Cortex of kidney (tissue), 1 donor: ENCODE measurements at places on chromosomes 5 and 9.

DNA sequence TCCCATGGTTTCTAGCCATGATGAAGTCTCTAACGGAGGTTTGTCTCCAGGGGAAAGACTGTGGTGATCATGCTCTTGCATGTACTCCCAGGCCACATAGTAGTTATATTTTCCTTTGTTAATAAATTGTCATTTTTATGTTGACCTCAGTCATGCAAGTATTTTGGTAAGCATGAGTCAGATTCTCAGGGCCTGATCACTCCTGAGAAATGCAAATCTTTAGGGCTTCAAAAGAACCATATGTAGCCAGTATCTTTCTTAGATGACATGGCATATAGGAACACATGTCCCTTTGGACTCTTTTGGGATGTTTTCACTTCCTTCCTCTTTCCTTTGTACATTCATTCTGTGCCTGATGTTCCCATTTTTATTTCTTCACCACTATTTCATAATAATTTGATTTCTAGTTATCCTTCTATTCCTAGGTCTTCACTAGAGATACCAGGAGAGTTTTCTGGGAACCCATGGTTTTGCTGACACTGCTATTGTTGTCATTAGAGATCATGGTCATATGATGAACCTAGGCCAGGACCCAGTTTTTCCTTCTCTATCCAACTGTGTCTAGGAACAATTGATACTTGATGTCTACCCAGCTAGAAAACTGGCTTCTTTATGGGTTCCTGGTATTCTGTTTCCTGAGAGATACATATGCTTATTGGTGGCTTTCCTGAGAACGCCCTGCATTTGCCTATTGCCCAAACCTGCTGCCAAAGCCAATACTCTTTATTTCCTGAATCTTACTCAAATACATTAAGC, 248.1 kb upstream of the NREP start:
- no peak for DNase-seq

DNA sequence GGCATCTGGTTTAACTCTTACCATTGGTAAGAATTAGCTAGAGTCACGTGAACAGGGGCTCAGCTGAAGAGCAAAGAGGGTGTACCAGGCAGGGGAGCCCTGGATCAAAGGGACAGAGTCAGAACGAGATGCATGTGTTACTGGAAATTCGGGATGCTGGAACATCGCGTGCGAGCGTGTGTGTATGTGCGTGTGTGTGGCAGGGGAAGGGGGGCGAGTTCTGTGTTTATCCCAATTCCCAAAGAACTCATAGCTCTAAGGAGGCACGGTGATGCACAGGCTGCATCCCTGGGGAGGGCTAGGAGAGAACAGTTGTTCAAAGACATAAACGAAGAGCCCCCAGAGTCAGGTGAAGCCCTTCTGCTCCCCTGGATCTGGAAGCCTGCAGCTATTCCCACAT, 353.3 kb downstream of the GADD45G start:
- DNase-seq, result no peak

DNA sequence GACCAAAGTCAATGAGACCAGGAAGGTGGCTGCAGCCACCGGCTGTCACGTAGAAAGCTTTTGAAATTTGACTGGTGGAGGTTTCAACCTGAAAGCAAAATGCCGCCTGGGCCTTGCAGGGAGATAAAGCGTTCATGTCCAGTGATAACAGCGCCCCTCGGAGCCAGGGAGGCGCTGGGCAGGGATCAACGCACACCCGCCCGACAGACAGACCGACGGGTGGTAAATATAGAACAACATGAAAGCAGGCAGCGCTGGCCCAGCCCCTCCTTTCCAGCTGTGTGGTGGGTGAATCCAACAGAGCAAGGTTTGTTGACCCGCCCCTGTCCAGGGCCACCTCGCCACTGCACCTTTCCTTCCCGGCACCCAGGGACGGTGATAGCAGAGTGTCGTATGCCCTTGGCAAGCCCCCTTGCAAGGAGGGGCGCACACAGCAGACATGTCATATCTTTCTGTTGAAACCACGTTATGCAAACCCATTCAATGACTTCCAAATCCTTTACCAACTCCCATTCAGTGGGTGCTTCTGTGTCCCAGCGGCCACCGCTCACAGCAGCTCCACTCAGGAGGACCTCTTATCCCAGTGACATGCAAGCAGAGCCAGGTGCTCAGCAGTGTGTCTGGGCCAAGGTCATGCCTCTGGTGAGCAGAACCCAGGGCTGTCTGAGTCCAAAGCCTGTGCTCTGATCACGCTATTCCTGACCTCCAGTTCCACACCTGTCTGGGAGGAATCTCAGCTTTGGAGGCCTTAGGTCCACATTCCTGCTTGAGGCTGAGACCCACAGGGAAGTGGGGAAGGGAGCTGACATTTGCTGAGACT, 38.7 kb downstream of the NKX2-5 start:
- DNase-seq, result no peak

- no peak for DNase-seq
Measured at GRCh38 chr5:51748647-51749046, 365.4 kb downstream of the ISL1 start.

GRCh38 chr5:118301696-118302095, 686.7 kb downstream of the DTWD2 start:
- DNase-seq, result no peak
